Germinal center (tissue), 1 donor: ENCODE measurements at places on chromosomes 1 and 21.

- DNase-seq = no peak
Measured at GRCh38 chr1:164565357-164565756, 6.4 kb downstream of the PBX1 start.

DNA sequence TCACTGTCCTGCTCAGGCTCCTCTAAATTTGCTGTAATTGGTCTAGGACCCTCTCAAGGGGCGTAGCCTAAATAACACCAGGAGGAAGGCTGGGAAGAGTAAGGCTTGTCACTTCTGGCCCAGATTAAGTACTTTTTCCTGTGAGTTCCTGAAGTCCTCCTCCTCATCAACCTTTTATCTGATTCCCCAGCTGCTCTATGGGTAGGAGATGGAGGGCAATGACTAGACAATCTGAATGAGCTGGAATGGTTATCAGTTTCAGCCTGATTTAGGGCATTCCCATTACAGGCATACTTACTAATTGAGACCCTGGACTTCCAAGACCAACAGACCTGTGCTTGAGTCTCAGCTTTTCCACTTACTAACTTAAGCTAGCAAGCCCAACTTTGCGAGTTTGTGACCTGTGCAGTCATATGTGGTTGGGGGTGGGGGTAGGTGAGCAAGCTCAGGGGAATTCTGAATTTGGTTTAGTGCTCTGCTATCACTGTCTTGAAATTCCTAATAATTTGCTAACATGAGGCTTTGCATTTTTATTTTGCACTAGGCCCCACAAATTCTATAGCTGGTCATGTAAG, 18.0 kb upstream of the FGGY start:
- DNase-seq = no peak

GRCh38 chr1:99619583-99619982, 26.3 kb upstream of the PALMD start:
- no peak for DNase-seq

DNA sequence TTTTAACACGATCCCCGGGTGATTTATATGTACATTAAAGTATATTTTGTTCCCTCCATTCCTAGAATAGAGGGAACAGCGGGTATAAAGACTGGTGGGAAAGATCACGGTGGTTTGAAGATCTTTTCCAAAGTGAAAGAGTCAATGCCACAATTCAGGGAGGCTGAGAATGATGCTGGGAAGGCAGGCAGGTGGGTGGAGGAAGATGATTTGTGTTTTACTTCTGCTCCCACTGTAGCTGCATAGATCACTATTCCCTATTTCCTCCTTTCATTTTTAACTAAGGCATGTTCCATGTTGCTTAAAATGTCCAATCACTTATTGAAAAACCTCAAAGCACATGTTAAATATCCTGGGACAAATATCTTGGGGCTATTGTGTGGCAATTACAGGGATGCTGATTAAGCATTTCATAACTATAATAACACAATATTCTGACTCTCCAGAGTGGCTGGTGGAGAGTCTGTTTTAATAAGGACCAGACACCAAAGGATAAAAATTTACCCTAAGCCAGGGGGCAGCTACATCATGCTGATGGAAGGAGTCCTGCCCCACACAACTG, 8.4 kb upstream of the LYST start:
- no peak for DNase-seq

DNA sequence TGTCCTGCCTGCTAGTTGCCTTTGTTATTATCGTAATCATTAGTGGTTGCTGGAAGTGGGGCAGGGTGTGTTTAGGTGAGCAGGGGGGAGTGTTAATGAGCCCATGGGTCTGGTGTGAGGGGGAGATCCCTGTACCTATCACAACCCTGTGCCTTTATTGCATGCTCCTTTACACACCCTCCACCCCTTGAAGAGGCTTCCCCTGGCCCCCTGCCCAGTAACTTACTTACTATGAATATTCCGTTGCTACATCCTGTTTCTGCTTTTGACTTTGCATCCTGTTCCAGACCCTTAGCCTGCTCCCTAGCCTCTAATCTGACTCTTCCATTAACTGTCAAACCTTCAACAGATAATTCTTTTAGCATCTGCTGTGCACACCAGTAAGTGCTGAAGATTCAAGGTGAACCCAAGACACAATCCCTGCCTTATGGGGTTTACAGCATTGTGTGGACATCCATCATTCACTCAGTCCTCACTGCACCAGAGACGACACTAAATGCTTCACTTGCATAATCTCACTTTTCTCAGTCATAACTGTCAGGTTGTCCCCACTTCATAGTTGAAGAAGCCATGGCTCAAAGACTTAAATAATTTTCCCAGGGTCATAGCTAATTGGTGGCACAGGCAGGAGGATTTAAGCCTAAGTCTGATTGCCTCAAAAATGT, 47.9 kb downstream of the CDC7 start:
- DNase-seq = no peak

- DNase-seq = no peak
Measured at GRCh38 chr21:40294345-40294744, 427.1 kb downstream of the PCP4 start.

GRCh38 chr21:43712268-43712942, 6.5 kb upstream of the PDXK start:
- no peak for DNase-seq

DNA sequence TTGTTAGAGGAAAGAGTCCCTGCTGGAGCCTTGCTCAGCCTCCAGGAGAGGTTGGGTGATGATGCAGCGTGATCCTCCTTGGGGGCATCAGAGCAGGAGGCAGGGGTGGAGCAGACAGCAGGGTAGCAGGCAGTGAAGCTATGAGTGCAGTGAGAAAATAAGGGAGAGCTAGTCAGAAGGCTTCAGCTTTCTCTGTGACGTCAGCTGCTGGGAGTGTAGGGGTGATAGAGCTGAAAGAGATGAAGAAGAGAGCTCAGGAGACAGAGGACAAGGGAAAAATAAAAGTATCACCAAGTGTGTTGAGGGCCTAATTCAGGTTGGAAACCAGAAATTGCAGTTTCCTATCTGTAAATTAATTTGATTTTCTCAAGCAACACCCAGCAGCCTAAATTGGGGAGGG, 2.2 kb upstream of the ADAM30 start:
- DNase-seq = no peak

DNA sequence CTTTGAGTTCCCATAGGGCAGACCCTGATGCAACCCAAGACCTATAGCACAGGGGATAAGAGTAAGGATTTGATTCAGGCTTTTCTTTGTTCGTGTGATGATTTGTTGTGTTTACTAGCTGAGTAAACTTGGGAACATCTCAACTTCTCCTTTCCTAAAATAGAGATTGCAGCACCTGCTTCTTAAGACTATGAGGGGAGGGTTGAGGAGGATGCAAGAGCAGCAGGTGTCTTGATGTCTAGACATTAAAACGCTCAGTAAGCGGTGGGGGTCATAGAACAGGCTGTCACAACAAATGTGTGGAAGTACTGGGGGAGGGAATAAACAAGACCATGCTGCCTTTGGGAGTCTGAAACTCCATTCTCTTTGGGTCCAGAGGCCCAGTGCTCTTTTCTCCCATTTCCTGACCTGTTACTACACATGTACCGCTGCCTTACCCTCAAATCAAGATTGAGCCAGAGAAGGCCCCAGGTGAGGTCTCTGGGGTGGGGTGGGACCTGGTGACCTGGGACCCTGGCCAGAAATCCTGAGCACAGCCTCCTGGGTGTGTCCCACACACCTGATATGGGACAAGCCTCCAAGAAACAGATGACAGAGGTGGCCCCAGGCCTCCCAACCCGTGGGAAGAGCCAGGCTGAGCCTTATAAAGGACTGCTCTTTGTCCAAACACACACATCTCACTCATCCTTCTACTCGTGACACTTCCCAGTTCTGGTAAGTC, at the start of gene S100A7A:
Gene S100A7A (plus strand): TSS at position 671 of the 721 bp plus-strand sequence. CDS start 1,563 bp downstream, outside the sequence.
- DNase-seq = no peak

DNA sequence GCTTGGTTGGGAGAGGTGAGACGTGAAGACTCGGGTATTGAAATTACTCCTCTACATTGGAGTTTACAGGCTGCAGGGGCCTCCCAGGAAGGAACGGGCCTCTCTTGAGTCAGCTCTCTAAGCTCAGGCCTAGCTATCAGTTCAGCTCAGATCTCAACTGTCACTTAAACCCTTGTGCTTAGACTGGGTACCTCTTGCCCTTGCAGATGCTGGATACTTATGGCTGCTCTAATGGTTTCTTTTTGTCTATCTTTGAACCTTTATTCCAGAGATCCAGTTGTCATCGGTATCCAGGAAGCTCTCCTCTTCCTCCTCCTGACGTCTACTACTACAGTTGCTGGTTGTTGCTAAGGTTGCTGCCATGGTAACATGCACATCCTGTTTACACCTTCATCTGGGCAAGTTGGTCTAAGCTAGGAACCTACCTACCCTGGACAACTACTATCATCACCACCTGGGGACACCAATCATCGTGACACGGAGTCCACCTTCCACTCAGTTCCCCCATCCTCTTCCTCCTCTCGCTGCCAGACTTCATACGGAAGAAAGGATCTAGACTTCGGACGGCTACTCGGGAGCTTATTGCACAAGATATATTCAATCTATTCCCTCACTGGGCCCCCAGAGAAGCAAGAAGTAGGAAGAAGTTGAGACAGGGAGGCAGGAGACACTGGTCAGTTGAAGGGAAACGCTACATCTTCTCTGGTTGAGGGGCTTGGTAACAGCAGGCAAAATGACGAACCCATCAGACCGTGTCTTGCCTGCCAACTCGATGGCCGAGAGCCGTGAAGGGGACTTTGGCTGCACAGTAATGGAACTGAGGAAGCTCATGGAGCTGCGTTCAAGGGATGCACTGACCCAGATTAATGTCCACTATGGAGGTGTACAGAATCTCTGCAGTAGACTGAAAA, 56.1 kb downstream of the ATP2B4 start:
- DNase-seq = peak; percentile 24

GRCh38 chr1:18581420-18581880, 49.2 kb upstream of the PAX7 start:
- peak; percentile 72 for DNase-seq

GRCh38 chr1:150484861-150485260, 2.4 kb upstream of the TARS2 start:
- no peak for DNase-seq

- no peak for DNase-seq
Measured at GRCh38 chr1:47337350-47337749, 3.8 kb downstream of the CMPK1 start.

DNA sequence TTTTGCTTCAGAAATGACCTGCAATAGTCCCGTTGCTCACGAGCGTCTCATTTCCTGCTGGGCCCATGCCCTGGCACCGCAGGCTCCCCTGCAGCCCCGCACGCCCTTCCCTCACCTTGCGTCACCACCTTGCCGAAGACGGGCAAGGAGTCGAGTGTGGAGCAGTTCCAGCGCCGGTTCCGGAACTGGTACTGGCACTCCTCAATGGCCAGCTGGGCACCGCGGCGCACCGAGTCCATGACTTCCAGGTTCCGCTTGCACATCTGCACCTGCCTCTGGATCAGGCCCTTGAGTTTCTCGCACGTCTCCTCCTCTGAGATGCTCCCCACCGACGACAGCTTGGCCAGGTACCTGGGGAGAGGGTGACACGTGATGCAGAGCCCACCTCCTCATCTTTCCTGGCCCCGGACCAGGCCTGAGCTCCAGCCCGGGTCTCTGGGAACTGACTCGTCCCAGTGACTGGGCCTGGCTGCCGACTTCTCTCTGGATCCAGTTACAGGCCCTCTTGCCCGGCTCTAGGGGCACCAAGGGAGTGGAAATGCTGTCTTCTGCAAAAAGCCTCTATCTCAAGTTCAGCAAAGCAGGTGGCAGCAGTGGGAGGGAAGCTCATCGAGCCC, 13.3 kb downstream of the WNT4 start:
- no peak for DNase-seq

GRCh38 chr1:62981434-62981833, 197.5 kb downstream of the ATG4C start:
- no peak for DNase-seq

DNA sequence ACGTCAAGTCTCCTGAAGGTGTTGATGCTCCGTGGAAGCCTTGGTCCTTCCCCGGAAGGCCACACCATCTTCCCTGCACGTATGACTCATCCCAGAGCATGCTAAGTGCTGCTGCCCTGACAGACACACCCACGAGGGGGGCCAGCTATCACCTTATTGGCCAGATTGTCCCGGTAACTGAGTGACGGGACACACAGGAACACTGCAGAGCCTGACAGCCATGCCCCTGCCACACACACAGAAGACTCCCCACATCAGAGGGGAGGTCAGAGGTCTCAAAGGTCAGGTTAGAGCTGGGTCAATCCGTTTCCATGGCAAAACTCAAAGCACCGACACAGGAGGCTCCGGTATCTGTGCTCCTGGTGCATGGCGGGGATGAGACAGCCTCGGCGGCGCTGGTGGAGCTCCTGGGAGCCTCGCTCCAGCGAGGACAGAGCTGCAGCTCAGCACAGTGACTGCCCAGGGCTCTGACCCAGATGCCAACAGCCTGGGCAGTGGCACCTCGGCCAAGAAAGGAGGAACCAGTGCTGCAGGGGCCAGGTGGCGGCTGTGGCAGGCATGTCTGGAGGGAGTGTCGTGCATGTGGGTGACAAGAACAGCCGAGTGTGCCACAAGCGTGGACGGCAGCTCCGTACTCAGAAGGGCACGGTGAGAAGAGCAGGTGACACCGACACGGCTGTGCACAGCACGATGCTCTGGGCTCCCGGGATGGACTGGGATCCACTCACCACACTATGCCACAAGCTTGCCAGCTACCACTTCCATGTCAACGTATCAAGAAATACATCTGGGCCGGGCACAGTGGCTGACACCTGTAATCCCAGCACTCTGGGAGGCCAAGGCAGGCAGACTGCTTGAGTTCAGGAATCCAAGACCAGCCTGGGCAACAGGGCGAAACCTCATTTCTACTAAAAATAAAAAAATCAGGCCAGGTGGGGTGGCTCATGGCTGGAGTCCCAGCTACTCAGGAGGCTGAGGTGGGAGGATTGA, 14.8 kb upstream of the TMEM240 start:
- DNase-seq = no peak

- DNase-seq = no peak
Measured at GRCh38 chr1:181416268-181416860, 67.0 kb upstream of the CACNA1E start.

DNA sequence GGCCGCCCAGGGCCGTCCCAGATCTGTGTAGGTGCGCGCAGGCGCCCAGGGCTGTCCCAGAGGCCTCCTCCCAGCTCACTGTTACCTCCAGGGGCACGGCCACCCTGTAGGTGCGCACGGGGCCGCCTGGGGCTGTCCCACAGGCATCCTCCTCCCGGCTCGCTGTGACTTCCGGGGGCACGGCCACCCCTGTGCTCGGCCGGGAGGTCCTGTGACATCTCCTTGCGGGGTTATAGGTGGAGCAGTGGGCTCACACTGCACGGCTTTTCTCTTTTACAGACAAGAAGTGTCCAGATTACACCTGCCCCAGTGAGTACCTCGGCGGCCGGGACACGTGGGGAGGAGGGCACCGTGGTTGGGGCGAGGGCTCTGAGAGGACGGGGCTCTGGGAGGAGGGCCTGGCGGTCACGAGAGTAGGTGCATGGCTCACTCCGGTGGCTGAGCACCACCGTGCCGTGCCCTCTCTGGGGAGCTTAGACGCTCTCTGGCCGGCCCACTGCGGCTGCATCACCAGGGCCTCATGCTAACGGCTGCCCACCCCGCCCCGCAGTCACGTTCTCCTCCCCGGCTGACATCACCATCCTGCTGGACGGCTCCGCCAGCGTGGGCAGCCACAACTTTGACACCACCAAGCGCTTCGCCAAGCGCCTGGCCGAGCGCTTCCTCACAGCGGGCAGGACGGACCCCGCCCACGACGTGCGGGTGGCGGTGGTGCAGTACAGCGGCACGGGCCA, 21.4 kb downstream of the COL6A1 start:
- no peak for DNase-seq
